GM04504 (cell line): ENCODE measurements at places on chromosomes 11 and 22.

GRCh38 chr11:79956061-79956460 is 515.2 kb upstream of the TENM4 start:
- no peak for DNase-seq

GRCh38 chr11:69398529-69399492 is 82.7 kb upstream of the LINC01488 start:
- DNase-seq = no peak

- DNase-seq = no peak
Measured at GRCh38 chr11:17161515-17161914, 46.3 kb downstream of the PIK3C2A start.

GRCh38 chr22:30025221-30025620 is 55.0 kb upstream of the HORMAD2 start:
- DNase-seq = no peak

DNA sequence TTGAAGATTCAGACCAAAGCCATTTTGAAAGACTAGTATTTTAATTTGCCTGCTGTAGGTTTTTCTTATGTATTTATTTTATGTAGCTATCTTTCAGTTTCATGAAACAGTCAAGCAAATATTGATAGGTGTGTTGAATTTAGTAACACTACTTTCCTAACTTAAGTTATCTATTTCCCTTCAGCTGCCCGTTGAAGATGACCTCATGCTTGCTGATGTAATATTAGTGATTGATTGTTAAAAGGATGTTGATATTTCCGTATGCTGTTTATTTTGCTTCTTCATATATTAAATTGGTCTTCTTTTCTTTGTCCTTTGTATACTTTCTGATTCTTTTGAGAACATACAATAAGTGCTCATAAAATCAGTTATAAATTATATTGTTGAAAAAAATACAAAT is 86.8 kb upstream of the CHORDC1 start:
- DNase-seq = no peak

DNA sequence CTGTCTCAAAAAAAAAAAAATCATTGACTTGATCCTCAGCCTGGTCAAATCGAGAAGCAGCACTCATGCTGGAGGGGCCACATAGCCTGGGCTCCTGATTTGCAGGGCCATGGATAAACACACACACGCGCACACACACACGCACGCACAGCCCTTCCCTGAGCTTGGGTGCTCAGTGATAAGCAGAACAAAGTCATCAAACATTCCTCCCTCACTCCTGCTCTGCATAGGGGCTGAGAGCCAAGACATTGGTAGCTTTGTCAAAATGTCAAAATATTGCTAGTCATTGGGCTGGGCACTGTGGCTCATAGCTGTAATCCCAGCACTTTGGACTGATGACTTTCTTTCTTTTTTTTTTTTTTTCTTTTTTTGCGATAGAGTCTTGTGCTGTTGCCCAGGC is 34.0 kb upstream of the A4GALT start:
- DNase-seq = peak; percentile 48

GRCh38 chr11:77093056-77093891 is 9.4 kb upstream of the OMP start:
- DNase-seq = no peak

DNA sequence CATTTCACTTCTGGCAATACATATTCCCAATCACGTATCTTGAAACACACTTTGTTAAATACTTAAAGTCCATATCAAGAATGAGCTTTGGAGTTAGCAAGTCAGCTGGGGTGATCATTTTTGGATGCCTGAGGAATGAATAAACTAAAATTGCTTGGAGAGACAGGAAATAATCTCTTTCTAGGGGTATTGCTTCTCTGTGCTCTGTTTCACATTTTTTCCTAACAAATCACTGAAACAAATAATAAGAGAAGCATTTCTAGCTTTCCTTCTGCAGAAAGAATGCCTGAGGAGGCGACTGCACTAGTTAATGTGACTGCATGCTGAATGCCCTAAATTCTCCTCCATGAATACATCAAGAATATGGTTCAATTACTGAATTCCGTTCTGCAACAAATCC is 541.4 kb upstream of the CCDC90B start:
- peak; percentile 31 for DNase-seq

DNA sequence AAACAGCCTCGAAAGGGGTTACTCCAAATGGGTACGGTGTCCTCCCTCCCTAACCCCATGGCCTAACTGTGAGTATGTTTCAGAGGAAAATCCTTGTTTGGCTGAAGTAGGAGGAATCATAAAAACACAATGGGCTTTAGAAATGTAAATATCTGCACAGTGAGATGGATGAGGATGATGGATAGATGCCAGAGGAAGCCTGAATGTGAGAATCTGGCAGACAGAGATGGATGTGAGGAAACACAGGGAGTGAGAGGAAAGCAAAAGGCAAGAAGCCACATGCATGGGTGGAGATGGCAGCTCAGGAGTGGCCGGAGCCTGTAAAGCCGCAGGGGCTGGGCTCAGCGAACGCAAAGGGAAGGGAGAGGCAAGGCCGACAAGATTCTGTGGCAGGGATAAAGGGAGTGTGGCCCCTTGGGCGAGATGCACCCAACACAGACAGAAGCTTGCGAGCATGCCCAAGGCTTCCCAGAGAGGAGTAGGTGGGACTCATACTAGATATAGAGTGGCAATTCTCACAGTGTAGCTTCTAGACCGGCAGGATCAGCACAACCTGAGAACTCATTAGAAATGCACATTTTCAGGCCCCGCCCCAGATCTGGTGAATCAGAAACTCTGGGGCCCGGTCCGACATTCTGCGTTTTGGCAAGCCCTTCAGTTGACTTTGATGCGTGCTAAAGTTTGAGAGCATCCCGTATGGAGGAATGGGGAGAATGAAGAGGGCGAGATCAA is 237.3 kb upstream of the CADM1 start:
- no peak for DNase-seq

GRCh38 chr11:48036466-48036865 is 56.1 kb downstream of the PTPRJ start:
- no peak for DNase-seq

GRCh38 chr22:49033616-49034015 is 794.1 kb downstream of the BRD1 start:
- DNase-seq = no peak

GRCh38 chr11:17828311-17828751 is 93.8 kb downstream of the KCNC1 start:
- peak; percentile 56 for DNase-seq

- no peak for DNase-seq
Measured at GRCh38 chr11:76424379-76424778, 20.4 kb upstream of the EMSY start.

GRCh38 chr11:120830085-120830620 is 193.7 kb upstream of the TBCEL start:
- DNase-seq = no peak

- DNase-seq = no peak
Measured at GRCh38 chr11:64067230-64067993, 31.7 kb downstream of the FLRT1 start.

GRCh38 chr11:116644201-116644940 is 128.4 kb downstream of the BUD13 start:
- no peak for DNase-seq
